ENCODE measurements at places on chromosomes 16 and 17. TPM values are rescaled to one million over a fixed set of nuclear protein-coding genes. Genes with fewer than 3 reads are reported as not detected.

SDR42E1 gene
- 0.04 TPM for total RNA-seq

NLRC3 gene
- total RNA-seq: 0.41 TPM

PLCG2 gene
- total RNA-seq: 1.1 TPM

CD300LB gene
- total RNA-seq: 1.7 TPM

CANT1 gene
- total RNA-seq: 19.5 TPM

NLRP1 gene
- total RNA-seq: 69.4 TPM

CORO6 gene
- 22.2 TPM for total RNA-seq

PLD6 gene
- total RNA-seq: 1.9 TPM

HOXB6 gene
- total RNA-seq: 75.2 TPM

KCNH4 gene
- total RNA-seq: 0.16 TPM

ZACN gene
- total RNA-seq: 17.1 TPM

CDK3 gene
- 4.2 TPM for total RNA-seq

OR1D2 gene
- 0.23 TPM for total RNA-seq

SLC26A11 gene
- 23.3 TPM for total RNA-seq

GINS3 gene
- 1.7 TPM for total RNA-seq

CA7 gene
- not detected for total RNA-seq

ITGB4 gene
- 10.6 TPM for total RNA-seq

KRT34 gene
- not detected for total RNA-seq

C1QTNF1 gene
- 1.3 TPM for total RNA-seq

NUP93 gene
- 94.6 TPM for total RNA-seq

FKBP10 gene
- total RNA-seq: 194 TPM

FAM20A gene
- total RNA-seq: 9.3 TPM

PSMD11 gene
- 35.8 TPM for total RNA-seq

CASKIN1 gene
- 7.4 TPM for total RNA-seq

KCNJ18 gene
- total RNA-seq: not detected

NECAB2 gene
- total RNA-seq: 31.4 TPM

TNFRSF13B gene
- total RNA-seq: 0.66 TPM

SPATA32 gene
- 0.45 TPM for total RNA-seq

PRSS22 gene
- 0.54 TPM for total RNA-seq
